ENCODE measurements at places on chromosomes 3 and 15.

- no peak for DNase-seq
Measured at GRCh38 chr15:91872356-91873137, 19.0 kb downstream of the SLCO3A1 start.

DNA sequence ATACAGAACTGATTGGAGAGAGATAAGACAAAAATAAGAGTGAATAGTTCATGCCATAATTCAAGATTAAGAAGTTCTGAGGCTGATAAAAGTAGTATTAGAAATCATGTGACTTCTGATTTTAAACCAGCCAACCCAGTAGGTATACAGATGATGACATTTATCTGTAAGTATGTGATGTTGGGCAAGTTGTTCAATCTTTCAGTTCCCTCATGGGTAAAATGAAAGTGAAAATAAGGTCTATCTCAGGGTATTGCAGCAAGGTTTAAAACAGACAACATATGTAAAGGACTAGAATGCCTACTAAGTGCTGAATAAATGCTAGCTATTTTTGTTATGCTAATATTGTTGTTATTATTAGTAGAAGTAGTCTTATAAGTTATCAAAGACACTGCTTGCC, 1055.7 kb downstream of the NAALADL2 start:
- DNase-seq = no peak

DNA sequence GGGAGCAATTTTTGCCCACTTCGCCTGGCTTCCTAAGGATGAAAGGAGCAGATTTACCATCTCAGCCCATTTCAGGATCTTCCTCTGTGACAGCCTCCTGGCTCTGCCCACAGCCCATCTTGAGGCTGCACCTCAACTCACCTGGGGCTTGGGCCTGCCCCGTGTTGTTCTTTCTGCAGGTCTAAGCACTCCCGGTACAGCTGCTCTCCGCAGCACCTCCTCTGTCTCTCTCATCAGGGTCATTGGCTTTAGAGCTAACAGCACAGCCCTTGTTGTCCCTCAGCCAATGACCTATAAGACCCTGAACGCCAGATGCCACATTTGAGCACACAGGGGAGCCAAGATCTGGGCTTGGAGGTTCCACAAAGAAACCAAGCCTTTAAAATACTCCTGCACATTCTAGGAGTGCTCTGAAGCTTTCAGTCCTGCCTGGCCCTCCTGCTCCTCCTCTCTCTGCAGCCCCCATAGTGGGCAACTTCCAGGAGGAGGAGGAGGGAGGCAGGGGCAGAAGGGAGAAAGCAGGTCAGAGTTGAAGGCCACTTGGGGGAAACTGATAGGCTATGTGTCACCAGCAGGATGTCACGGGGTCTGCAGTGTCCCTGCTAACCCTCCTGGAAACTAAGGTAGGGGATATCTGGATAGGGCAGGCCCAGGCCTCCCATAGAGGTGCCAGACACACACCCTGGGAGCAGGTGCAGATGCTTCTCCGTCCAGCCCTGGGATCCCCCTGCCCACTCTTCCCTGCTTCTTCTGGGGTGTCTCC, 115.6 kb downstream of the ETFA start:
- DNase-seq = no peak

GRCh38 chr15:41291065-41291631, 41.2 kb downstream of the OIP5 start:
- DNase-seq = peak; percentile 56

DNA sequence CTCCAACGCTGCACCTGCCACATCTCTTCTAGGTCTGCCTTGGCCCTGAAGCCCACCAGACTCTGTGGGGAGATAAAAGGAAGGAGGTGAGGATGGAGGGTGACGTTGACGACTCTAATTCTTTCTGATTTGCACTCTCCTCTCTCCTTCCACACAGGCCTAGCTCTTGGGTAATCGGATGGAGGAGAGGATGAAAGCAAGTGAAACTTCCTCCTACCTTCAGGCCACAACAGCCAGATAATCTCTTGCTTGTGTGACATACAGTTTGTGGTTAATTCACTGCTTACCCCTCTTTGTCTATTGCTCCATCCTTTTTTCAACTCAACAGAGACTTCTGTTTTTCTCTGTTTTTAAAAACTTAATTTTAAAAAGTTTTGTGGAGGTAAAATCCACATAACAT, 208.1 kb downstream of the SV2B start:
- no peak for DNase-seq

GRCh38 chr3:181555681-181556080, 156.0 kb upstream of the SOX2 start:
- no peak for DNase-seq

- no peak for DNase-seq
Measured at GRCh38 chr3:112908252-112908651, 61.6 kb upstream of the CD200R1L start.

DNA sequence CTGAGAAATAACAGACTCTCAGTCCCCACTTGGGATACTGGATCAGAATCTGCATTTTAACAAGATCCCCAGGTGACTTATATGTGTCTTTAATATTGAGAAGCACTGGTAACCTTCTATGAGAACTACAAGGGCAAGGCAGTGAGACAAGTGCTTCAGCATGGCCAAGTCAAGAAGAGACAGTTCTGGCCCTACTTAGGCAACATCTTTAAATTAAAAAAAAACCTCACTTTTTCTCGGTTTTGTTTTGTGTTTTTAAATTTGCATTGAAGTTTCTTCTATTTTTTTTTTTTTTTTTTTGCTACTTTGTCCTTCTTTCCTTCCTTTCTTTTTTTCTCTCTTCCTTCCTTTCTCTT, 42.5 kb upstream of the SPTSSB start:
- no peak for DNase-seq

- no peak for DNase-seq
Measured at GRCh38 chr3:56356808-56357207, 111.5 kb downstream of the ERC2 start.

DNA sequence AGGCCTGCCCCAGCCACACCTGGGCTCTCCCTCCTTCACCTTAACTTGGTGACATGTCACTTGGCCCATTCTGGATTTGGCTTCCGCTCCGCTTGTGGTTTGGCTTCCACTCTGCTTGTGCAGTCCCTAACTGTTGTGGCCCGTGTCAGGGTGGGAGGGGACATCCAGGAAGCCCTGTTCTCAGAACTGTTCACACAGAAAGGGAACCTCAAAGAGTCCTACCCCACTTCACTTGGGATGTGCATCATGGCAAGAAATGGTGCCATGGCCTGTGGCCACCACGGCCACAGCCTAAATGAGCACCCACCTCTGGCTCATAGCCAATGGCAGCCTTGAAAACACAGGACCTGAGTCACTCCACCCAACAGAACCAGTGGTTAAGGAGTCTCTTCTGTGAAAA, 63.4 kb downstream of the CYP19A1 start:
- DNase-seq = no peak

DNA sequence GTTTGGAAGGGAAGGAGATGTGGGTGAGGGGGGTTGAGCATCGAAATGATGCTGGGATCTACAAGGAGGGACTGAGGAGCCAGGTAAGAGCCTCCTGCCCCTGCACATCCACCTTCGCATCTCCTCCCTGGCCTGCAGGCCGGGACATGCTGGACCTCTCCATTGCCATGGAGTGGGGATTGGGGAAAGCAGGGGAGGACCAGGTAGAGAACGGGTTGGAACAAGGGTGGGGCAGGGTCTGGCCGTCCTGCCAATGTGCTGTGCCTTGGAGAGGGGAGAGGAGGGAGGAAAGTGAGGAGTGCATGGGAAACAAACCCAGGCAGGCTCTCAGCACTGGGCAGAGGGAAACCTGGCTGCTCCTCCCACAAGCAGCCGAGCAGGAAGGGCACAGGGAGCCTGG, 10.6 kb downstream of the PLA2G4B start:
- DNase-seq = no peak

- DNase-seq = no peak
Measured at GRCh38 chr15:77327168-77327567, 92.7 kb downstream of the PEAK1 start.

DNA sequence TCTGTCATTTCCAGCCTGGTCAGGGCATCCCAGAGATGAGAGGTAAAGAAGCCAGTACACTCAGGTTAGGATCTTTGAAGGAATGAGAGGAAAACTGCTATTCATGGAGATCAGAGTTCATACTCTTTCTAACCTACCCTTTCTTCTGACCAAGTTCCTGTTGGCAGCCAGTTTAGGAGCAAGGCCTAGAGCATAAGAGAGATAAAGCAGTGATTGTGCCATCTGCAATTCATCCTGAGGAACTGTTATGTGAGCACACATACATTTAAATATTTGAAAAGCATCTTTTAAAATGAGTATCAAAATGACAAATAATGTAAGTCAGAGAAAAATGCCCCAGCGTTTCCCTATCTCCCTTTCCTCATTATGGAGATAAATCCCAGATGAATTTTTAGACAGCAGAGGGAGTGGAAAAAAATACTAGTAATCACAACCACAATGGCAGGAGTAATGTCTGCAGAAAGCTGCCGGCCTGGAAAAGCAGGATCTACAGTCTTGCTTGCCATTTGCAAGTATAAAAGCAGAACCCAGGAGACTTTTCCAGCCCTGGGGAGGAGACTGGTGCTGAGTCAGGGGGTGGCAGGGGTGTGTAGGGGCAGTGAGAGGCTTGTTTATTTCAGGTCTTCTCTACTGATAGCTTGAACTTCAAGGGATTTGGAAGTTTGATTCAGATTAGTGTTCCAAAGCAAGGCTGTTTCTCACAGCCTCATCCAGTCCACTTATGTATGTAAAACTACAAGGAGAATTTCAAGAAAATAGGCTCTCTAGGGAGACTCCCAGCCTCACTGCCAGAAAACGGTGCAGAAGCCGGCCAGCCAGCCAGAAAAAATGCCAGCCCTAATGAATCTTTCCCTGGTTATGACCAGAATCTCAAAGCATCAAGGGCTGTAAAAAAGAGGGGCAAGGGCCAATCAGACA, 1052.4 kb downstream of the TUSC7 start:
- DNase-seq = no peak

DNA sequence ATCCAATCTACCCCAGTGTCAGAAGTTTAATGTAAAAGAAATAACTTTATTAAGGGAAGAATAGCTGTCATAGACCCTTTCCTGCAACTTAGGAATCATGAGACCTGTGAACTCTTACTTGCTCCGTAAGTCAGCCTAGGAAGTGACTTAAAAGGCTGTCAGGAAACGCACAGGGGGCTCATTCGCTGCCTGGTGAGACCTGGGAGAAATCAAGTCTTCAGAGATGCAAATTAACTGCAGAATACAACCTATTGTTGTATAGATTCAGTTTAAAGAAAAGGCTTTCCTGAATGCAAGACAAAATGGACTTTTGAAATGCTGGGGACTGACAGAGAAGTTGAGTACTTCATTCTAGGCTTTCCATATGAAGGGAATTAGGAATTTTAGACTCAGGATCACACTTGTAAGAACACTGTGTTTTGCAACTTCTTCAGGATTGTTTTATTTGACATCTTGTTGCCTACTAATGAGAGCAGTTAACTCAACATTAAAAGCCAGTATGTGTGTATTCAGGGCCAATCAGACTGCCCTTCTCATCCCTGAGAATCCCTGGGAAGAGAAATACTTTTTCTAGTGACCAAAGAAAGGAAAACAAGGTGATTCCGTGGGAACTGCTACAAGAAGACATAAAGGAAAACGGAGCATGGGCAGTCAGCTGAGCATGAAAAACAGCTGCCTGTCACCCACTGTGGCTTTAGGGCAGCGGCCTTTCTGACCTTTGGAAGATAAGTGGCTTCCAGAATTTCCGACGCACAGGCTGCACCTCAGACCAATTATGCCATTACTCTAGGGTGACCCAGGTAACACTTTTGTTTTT, 18.5 kb upstream of the DPPA4 start:
- no peak for DNase-seq

- DNase-seq = no peak
Measured at GRCh38 chr3:34174740-34175139, 376.3 kb downstream of the PDCD6IP start.

GRCh38 chr3:54196360-54196991, 74.1 kb downstream of the CACNA2D3 start:
- no peak for DNase-seq

- DNase-seq = no peak
Measured at GRCh38 chr3:71554649-71555048, 28.9 kb downstream of the FOXP1 start.

DNA sequence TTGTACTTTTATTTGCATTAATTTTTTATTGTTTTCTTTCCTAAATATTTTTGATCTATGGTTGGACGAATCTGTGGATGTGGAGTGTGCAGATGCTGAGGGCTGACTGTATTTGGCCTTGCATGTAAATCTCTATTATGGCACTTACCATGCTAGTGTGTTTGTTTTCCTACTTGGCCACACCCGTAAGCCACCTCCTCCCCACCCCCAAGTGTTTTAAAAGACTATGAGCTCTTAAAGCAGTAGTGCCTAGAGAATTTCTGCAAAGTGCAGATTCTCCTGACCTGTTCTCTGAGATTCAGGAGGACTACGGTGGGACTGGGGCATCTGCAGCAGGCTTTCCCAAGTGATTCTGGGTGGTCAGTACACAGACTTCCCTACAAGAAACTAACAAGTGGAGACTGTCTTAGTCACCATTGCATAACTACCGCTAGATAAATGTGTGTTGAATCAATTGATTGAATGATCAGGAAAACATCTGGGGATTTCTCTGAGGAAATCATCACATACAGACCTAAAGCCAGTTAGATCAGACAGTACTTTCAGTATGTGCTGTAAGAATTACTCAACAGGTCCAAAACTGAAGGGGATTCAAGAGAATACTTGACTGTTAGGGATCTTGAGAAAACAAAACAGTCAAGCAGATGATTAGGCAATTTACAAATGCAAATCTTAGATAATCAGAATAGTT, 6.2 kb upstream of the TIPARP start:
- no peak for DNase-seq

GRCh38 chr3:129598000-129598381, 8.5 kb downstream of the PLXND1 start:
- no peak for DNase-seq

DNA sequence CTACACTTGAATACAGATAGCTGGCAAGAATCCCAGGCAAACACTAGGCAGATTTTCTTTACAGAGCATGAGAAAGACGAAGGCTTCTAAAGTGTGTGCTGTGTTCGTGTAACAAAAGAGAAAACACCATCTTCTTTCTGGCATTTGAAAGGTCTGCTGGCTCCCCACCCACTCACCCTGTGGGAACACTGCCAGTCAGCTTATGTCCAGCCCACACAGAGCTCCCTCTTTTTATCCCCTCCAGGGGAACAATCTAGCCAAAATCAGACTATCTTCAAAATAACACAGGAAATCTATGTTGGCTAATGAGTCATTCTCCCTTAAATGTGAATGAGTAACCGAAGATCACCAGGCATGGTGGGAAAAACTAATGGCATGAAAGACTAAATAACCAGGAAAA, 45.6 kb upstream of the PAQR5 start:
- DNase-seq = no peak

GRCh38 chr3:71599416-71599815, 15.9 kb upstream of the FOXP1 start:
- no peak for DNase-seq

Data from GM10248 (cell line).